ENCODE measurements at places on chromosomes 4 and X.

DNA sequence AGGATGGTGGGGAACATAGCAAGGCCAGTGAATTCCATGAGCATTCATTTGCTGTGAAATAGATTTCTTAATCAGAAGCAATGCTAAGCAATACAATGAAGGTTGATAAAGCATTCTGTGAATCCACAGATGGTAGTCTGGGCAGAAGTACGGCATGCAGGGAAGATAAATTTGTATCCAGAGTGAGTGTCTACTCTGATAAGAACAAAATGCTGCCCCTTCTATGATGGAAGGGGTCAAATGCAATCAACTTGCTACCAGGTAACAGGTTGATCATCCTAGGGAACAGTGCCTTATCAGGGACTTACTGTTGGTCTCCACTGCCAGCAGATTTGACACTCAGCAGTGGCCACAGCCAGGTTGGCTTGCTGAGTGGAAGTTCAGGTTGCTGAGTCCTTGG, 189.4 kb downstream of the MAB21L2 start:
- no peak for DNase-seq

GRCh38 chr4:113893546-113893945, 85.9 kb downstream of the ARSJ start:
- no peak for DNase-seq

- no peak for DNase-seq
These were observed 55.2 kb downstream of the ELF4 start for GRCh38 chrX:130055103-130055502.

DNA sequence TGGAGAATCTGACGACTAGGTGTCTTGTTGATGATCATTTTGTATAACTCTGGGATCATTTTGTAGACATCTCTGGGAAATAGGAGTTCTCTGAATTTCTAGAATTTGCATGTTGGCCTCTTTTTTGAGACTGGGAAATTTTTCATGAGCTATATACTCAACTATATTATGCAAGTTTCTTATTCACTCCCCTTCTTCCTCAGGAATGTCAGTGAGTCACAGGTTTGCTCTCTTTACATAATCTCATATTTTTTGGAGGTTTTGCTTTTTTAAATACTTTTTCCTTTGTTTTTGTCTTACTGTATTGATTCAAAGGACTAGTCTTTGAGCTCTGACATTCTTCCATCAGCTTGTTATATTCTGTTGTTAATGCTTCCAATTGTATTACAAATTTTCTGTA, 1324.2 kb downstream of the TECRL start:
- no peak for DNase-seq

DNA sequence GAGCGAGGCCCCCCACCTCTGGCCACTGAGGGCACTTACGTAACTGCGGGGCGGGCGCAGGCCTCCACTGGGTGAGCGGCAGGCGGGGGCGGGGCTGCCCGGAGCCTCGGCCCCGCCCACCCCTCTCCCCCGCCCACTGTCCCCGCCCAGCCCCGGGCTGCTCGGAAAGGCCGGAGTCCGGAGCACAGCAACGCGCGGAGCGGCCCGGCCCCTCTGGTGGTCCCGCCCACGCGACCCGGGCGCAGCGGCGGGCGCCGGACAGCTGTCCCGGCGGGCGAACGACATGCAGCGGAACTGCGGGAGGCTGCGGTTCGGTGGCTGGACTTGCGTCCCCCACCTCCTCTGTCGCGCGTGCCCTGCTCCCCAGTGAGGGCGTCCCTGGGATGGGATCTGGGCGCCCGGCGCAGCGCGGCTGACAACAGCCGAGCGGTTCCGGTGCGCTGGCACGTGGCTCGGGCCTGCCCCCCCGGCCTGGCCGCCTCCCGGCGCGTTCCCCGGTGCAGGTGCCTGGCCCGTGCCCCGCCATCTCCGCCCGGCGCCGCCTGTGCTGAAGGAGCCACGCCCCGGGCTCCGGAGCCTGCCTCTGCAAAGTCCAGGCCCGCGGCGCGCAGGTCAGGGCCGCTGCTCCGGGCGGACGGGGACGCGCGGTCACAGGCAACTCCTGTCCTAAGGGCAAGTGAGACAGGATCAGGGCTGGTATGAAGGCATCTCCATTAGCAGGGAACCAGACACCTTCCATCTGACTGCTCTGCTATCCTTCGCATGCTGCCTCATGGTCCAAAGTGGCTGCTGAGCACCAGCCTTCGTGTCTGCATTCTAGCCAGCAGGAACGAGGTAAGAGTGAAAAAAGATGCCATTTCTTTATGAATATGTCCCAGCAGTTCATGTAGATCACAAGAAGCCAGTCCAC, 21.8 kb upstream of the JAKMIP1 start:
- peak; percentile 76 for DNase-seq

GRCh38 chr4:13893987-13894386, 266.5 kb upstream of the BOD1L1 start:
- DNase-seq, result no peak

DNA sequence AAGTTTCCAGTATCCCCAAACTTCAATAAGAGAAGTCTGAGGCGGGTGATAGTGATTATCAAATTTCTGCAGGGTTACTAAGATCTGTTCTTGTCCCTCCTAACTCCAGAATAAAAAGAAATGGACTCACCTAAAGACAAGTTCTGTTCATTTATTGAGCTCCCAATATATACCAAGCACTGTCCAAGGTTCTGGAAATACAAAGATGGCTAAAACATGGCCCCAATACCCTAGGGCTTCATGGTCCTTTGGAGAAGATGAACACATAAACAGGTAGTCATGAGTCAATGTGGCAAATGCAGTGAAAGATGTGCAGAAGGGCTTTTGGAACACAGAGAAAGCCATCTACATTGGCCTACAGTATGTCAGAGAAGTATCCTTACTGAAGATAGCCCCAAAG, 231.2 kb downstream of the PPP1R2C start:
- DNase-seq, result no peak

- no peak for DNase-seq
These were observed 240.4 kb upstream of the PSAPL1 start for GRCh38 chr4:7675136-7675535.

DNA sequence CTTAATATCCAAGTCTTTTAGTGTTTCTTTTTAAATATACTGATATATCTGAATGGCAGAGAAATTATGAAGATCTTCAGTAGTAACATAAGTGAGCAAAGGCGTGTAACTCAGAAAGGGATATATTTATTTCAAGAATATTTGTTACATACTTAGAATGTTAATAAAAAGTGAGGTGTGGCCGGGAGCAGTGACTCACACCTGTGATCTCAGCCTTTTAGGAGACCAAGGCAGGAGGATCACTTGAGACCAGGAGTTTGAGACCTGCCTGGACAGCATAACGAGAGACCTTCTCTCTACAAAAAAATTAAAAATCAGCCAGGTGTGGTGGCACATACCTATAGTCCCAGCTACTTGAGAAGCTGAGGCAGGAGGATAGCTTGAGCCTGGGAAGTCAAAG, 651.0 kb downstream of the ADGRL3 start:
- DNase-seq, result no peak

GRCh38 chr4:85116008-85116407, 149.5 kb upstream of the WDFY3 start:
- DNase-seq, result no peak

DNA sequence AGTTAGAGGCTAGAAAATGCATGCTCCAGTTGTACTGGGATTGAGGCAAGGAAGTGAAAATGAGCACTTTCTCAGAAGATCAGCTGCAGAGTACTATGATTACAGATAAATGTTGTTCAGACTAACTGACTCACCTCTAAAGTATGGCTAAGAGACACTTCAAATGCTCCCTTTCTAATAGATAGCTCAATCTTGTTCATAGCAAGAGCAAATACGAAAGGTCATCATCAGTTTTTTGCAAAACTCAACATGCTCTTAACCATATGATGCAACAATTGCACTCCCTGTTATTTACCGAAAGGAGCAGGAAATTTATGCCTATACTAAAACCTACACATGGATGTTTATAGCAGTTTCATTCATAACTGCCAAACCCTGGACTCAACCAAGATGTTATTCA, 838.4 kb upstream of the INTU start:
- DNase-seq, result no peak

DNA sequence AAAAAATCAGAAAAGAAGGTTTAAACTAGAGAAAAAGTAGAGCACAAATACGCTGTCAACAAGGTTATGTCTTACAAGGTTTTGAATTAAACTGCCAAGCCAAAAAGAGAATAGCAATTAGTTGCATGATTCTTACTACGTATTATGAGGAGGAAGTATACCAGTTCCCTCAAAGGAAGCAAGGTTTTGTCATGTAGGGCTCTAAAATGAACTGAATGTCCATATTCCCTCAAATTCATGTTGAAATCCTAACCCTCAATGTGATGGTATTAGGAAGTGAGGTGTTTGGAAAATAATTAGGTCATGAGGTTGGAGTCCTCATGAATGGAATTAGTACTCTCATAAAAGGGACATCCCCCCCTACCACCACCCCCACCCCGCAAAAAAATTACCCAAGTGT, 201.0 kb downstream of the FBXW7 start:
- no peak for DNase-seq

DNA sequence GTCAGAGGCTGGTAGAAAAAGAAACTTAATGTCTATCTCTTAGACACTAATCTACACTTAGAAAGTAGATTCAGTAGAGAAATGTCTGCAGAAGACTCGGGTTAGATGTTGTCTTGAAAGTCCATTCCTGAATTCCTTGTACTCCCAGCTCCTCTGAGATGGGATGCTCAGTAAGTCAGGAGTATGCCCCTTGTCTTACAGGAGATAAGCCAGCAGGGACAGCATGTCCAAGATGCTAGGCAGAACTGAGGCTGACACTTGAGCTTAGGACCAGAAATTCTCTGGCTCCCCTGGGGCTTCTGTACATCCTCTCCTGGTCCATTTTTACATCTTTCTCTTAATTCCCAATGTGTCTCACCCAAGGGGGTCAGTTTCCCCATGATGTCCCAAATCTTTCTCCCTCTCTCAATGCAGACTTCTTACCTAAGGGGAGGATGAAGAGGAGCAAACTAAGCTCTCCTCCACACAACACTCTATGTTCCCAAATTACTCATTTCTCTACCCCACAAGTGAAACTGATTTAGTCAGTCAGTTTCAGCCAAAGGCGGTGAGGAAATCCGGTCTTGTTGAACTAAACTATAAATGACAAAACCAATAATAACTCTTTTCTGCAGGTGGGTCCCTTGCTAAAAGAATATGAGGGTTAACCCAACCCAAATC, 558.2 kb upstream of the DIPK2B start:
- no peak for DNase-seq

- DNase-seq, result no peak
These were observed 174.9 kb upstream of the SMARCAD1 start for GRCh38 chr4:94032754-94033153.

DNA sequence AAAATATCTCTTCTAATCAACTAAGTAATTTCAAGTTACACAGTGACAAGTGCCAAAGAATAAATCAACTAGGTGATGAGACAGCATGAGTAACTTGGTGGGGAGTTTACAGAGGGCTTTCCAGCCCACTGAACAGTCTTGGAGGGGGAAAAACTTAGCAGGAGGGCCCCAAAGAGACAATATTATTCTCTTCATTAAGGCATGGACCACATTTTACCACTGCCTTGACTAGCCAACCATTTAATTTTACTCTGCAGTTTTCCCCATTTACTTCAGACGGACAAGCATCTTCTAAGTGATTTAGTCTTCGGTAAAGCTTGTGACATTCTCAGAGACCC, 25.3 kb upstream of the GATB start:
- DNase-seq, result no peak

- DNase-seq, result no peak
These were observed 57.3 kb downstream of the SEPTIN11 start for GRCh38 chr4:77006753-77007353.

DNA sequence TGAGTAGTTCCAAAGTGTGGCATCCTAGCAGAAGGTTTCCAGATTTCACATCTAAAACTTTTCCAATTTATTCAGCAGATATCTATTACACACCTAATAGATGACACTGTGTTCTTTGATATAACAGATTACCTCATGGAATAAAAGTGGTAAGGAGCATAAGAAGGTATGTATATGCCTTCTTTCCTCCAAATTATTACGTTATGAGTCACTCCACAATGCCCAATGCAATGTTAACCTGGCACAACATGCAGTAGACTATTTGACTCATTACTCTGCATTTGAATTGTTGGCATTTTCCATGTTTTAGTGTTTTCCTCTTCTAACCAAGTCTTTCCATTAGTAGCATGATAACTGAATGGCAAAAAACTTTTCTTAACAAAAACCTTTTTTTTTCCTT, 383.6 kb downstream of the ADGRL3 start:
- DNase-seq, result no peak

- no peak for DNase-seq
These were observed 680.6 kb upstream of the CPEB2 start for GRCh38 chr4:14321723-14322122.

- DNase-seq, result no peak
These were observed 114.0 kb downstream of the RBM47 start for GRCh38 chr4:40515398-40516293.

DNA sequence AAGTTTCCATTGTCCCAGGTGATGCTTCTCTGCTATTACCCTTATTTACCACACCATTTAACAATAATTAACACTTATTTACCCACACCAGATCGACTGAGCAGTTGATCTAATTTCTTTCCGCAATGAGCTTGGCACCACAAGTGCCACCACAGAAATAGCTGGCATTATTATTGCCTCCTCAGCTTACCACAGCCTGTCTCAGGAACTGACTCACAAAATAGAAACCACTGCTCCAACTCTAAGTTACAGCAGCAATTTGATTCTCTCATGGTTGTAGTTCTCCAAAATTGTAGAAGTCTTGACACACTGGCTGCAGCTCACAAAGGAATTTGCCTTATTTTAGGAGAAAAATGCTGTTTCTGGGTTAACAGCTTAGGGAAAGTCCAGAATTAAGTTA, 22.5 kb downstream of the ZNF721 start:
- no peak for DNase-seq

GRCh38 chrX:130125091-130125874, 15.0 kb upstream of the ELF4 start:
- DNase-seq, result no peak

- no peak for DNase-seq
These were observed 26.0 kb upstream of the ENPEP start for GRCh38 chr4:110449947-110450346.

GRCh38 chr4:23728393-23728792, 161.5 kb downstream of the PPARGC1A start:
- no peak for DNase-seq
